NK-92 treated with Interleukin-12 subunit alpha and Interleukin-12 subunit beta, amount 100 ng/mL, for 24 hours (cell line): ENCODE measurements at places on chromosomes 11 and 22.
A peak's percentile ranks its signal among the peaks of the same experiment; 100 is the strongest.

GRCh38 chr11:8335683-8336082 lies 72.0 kb upstream of the LMO1 start:
- no peak for DNase-seq

GRCh38 chr11:6438979-6439571 lies 1.7 kb downstream of the HPX start:
- no peak for DNase-seq

GRCh38 chr11:24872186-24872585 lies 375.3 kb downstream of the LUZP2 start:
- no peak for DNase-seq

DNA sequence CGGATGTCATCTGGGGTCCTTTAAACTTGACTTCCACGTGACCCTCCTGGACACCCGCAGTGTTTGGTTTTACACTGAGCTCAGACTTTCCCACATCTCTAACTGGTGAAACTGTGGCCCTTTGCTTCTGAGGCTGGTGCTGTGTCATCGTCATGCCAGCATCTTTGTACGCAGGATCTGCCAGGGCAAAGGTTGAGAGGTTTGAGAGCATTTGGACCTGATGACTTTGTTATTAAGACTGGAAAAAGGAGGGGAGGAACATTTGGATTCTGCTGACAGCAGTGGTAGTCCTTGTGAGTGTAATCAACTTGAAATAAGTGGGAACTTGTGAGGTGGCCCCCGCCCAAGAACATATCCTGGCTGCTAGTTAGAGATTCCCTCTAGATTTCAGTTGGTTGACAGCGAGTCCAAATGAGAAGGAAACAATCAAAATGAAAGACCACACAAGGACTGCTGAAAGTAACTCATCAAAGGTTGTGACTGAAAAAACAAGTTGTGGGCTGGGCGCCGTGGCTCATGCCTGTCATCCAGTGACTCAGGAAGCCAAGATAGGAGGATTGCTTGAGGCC lies 102.5 kb downstream of the KIAA1671 start:
- DNase-seq = peak; percentile 29

GRCh38 chr11:69257134-69257533 lies 36.8 kb upstream of the MYEOV start:
- DNase-seq = no peak

DNA sequence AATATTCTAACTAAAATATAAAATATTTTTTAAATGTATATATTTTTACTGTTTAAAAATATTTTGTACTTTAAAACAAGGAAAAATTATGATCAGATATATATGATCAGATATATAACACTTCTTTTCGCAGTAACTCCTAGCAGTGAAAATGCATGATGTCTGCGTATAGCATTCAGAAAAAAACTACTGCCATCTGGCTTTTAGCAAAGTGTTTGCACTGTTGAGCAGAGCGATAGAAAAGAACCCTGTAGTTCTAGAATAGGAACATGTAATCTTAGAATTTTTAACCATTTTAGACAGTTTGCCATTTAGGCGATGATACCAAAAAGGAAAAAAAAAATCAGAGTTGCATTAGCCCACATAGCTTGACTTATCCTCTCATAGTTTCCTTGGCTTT lies 370.4 kb upstream of the ANO3 start:
- DNase-seq = no peak

GRCh38 chr11:44334356-44335004 lies 24.5 kb upstream of the ALX4 start:
- no peak for DNase-seq

DNA sequence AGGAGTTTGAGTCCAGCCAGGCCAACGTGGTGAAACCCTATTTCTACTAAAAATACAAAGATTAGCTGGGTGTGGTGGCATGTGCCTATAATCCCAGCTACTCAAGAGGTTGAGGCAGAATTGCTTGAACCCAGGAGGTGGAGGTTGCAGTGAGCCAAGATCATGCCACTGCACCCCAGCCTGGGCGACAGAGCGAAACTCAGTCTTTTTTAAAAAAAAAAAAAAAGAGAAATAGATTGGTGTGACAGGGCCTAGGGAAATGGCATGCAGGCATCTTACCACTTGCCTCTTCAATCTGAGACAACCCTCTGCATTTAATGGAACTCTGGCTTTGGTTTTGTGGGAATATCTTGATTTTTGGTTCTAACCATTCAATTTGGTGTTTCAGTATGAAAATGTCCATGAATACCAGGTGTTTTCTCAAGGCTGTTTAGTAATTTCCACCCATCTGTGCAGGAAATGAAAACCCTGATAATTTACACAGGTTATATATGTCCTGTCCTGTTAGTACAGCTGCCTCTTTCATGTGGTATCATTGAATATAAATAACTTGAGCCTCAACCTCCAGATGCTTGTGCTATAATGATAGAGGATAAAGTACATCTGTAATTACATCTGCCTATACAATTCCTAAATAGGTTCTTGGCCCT lies 8.4 kb downstream of the XBP1 start:
- no peak for DNase-seq

DNA sequence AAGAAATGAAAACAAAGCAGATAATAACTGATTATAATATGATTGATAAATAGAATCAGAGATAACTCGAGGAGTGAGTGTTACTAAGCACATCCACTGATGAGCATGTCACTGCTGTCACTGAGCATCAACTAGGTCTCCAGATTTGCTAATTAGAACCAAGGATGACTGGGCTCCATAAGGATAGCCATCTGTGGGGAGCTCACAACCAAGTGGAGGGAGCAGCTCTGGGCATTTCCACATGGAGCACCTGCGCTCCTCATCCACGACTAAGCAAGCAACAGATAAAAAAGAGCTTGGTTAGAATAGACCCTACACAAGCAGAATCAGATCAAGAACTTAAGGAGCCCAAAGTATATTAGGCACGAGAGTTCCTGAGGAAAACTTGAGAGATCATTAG lies 396.0 kb upstream of the B3GAT1 start:
- DNase-seq = no peak

- DNase-seq = no peak
These were observed 7.6 kb upstream of the FTH1 start for GRCh38 chr11:61974766-61975631.

GRCh38 chr22:29660021-29660420 lies 56.6 kb downstream of the NF2 start:
- no peak for DNase-seq

DNA sequence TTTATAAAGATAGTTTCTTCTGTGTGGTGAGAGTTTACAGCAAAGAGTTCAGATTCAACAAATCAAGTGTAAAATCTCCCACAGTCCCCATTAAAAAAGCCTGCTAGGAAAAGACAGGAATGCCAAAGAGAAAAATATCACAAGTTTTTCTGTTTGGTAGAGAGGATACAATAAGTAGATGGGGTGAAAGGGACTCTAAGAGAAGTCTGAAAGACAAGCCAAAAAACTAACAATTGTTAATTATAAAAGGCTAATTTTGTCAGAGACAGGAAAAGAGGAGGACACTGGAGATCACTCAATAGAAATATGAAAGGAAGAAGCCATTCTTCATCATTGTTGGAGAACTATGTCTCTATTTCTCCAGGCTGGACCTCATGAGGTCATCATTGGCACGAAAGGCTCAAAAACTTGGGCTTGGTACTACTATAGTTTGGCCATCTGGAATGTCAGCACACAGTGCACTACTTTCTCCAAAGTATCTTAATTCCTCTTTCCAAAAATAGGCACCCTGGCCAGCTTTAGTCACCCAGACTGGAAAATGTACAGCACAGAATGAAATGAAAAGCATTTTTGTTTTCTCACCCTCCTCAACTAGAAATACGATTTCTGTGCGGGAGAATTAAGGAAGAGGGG lies 531 bp upstream of the SOX6 start:
- no peak for DNase-seq

GRCh38 chr22:20092477-20092854 lies 12.4 kb downstream of the DGCR8 start:
- DNase-seq = no peak

DNA sequence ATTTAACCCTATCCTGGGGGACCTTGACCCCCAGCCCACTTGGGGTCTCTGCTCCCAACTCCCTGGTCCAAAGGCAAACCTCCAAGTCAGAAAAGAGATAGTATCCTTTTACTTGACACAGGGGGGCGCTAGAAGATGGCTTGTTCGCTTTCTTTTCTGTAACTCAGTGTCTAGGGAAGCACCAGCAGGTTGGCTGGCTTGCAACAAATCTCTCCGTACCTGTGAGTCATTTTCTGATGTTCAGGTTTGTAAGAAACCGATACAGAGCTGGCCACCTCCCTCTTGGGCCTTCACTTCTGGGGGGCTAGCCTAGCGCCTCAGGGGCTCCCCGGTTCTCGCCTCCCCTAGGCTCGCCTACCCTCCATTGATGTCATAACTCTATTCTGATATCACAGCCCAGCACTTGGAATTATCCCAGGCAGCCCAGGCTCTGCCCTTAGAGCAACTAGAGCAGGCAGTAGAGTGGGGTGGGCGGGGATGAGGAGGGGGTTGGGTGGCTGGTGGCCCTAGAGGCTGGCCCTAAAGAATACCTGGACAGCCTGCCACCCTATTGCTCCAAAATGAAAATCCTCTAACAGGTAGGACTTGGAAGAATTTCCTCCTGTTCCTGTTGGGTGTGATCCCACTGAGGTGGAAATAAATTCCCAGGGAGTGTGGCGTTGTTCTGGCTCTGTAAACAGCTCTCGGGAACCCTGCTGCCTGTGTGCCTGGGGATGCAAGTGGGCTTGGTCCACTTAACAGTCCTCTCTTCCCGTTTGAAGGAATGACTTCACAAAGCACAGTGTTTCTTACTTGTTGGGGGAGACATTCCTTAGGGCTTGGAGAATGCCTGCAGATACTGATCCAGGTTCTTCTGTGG lies 69.4 kb downstream of the OSBP2 start:
- DNase-seq = peak; percentile 16

GRCh38 chr11:66891851-66892660 lies 35.2 kb downstream of the LRFN4 start:
- DNase-seq = peak; percentile 78

- no peak for DNase-seq
These were observed 2.7 kb downstream of the SLC43A1 start for GRCh38 chr11:57512646-57513451.

DNA sequence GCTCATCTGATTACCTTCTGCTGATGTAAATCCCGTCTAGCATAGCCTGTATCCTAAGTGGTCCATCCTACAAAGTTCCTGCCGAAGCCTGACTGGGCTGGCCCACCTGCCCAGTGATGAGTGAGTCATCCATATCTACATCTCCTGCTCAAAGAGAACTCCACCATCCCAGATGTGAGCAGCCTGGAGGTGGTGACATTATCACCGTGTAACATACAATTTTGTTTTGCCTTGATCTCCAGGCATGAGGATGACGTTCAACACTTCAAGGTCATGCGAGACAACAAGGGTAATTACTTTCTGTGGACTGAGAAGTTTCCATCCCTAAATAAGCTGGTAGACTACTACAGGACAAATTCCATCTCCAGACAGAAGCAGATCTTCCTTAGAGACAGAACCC lies 5.6 kb downstream of the TMA7B start:
- no peak for DNase-seq

DNA sequence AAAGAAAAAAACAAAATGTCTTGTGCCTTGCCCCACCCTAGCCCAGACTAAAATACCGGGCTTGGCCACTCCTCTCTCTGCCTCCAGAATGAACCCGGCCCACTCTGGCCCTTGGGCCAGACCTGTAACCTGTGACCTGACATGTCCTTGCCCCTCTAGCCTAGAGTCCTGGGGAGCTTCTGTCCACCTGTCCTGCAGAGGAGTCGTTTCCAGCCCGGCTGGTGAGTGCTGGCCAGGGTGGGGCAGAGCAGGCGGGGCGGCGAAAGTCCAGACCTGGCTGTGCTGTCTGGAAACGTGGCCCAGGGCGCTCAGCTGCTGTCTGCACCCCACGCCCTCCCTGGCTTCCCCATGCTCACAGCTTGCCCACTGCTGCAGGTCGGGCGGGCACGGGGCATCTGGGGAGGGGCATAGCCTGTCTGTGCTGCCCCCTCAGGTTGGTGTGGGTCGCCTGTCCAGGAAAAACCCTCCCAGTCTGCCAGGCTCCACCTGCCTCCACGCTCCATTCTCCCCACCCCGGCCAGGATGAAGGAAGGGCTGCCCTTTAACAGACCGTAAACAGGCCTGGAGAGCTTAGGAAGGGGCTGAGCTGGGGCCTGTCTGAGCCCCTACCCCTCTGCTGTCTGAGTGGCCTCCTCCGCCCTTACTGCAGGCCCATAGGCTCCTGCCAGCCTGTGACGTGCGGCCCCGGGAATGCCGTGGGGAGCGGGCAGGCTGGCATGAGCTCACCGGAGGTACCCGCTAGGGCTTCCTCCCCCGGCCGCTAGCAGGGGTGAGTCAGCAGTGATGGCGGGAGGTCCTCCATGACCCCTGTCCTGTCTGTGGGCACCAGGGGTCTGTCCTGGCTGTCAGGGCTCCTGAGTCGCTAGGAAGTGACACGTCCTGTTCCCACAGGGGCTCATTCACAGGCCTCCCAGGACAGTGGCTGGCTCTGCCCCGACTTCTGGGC lies 1.9 kb downstream of the CD151 start:
- DNase-seq = no peak

- DNase-seq = no peak
These were observed 34.7 kb downstream of the MMP20 start for GRCh38 chr11:102590276-102591049.

- no peak for DNase-seq
These were observed 8.1 kb upstream of the DGKZ start for GRCh38 chr11:46338988-46339666.

- DNase-seq = no peak
These were observed 28.8 kb downstream of the SWAP70 start for GRCh38 chr11:9692691-9693090.

GRCh38 chr11:87137711-87138110 lies 100.0 kb downstream of the TMEM135 start:
- no peak for DNase-seq

DNA sequence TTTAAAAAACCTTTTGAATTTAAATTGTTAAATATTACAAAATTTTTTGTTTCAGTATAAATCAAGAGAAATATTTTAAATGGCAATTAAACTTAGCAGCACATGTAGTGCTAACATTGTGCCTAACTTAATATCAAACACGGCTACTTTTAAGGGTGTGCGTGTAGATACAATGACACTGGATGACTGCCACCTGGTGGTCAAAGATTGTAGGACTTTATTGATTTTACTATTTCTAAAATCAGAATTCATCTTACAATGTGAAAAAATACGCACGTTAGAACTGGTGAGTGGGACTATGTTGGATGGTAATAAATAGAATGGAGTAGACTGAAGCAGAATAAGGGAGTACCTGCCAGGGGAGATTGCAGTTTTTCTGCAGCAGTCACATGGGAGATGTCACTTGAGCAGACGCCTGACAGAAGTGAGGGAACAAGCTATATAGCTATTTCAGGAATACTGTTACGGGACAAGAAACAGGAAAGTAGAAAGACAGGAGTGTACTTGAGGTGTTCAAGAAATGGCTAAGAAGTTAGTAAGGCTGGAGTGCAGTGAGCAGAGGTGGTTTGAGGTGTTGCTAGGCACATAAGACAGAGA lies 52.9 kb downstream of the UVRAG start:
- no peak for DNase-seq
